ENCODE measurements at places on chromosomes 16 and 17.

DNA sequence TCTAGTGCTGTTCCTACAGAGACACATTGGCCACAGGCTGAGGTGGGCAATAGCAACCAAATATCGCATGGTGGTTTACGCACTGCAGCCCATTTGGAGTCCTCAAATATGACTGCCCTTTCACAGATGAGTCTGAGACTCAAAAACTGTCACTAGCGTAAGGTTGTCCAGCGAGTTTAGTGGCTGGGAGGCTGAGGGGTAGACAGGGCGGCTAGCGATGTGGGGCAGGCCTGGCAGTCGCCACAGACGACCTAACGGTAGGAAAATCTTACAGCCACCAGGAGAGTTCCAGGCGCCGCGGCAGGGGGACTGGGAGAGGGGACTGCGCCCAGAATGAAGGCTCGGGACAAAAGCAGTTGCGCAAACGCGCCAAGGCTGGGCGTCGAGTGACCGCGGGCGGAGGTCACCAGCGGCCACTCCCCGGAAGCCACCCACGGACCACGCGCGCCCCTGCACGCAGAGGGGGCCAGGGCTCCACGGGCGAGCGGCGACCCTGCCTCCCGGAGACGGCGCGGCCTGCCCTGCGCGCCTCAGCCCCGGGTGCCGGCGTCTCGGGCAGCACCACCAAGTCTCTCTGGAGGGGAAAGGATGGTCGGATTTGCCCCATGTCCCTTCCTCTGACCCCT lies 699 bp upstream of the MAP1LC3B start:
- no peak for DNase-seq

DNA sequence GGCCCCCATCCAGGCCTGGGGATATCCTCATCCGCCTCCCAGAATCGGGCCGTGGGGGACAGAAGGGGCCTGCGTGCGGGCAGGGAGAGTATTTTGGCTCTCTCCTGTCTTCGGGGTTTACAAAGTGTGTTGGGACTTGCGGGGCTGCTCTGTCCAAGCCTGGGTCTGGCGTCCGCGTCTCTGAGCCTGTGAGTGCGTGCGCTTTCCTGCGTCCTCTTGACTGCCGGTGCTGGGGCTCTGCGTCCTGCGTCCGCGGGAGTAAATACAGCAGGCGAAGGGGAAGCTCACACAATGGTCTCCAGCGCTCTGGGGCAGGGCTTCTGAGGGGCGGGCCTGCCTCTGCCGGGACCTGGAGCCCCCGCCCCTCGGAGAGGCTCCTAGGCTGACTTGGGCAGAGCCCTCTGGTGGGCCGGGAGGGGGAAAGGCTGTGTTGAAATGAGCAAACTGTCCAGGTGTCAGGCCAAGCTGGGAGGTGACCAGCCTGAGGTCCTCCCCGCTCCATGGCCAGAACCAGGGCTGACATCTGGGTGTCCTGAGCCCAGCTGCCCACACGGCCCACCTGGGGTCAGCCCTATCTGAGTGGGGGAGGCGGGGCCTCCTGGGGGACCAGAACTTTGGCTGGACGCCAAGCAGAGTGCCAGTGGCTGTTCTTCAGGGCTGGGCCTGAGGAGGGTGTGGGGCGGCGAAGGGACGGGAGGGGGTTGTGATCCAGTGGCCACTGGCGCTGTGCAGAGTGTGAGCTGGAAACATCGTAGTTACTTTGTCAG lies 233.6 kb downstream of the SEC14L1 start:
- DNase-seq: peak; percentile 78

DNA sequence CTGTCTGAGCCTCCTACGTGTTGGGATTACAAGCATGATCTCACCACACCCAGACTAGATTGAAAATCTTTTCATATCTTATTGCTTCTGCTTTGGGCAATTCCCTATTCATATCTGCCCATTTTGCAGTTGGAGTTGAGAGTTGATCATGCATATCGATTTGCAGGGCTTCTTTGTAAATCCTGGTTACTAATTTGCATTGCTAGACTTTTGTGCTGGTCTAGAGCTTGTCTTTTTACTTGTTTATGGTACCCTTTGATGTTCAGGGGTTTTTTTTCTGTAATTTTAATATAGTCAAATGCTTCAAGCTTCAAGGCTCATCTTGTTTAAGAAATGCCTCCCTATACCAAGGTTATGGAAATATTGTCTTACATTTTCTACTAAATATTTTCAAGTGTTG lies 23.5 kb upstream of the CMIP start:
- no peak for DNase-seq

- no peak for DNase-seq
Observed at GRCh38 chr17:8015236-8015956, 13.0 kb downstream of the GUCY2D start.

GRCh38 chr17:65323049-65323448 lies 185.9 kb downstream of the RGS9 start:
- no peak for DNase-seq

DNA sequence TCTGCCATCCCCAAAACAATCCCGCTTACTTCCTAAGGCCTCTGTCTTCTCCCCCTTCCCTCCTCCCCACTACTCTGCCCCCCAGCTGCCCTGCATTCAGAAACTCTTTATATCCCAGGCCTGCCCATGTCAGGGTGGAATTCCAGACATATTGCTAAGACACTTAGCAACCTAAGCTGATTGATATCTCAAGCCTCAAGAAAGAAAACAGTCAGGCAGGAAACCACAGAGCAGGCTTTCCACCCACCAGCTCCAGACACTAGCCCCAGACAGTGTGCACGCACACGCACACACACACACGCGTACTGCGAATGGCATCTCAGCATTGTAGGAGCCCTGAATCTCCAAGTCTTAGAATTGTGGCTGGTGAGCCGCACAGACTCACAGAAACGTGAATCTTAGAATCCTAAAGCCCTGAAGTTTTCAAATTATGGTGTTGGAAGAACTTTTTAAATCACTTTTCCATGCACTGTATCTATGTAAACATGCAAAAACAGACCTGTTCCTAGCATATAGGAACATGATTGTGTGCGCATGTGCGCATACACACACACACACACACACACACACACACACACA lies 8.8 kb upstream of the LPCAT2 start:
- peak; percentile 95 for DNase-seq

DNA sequence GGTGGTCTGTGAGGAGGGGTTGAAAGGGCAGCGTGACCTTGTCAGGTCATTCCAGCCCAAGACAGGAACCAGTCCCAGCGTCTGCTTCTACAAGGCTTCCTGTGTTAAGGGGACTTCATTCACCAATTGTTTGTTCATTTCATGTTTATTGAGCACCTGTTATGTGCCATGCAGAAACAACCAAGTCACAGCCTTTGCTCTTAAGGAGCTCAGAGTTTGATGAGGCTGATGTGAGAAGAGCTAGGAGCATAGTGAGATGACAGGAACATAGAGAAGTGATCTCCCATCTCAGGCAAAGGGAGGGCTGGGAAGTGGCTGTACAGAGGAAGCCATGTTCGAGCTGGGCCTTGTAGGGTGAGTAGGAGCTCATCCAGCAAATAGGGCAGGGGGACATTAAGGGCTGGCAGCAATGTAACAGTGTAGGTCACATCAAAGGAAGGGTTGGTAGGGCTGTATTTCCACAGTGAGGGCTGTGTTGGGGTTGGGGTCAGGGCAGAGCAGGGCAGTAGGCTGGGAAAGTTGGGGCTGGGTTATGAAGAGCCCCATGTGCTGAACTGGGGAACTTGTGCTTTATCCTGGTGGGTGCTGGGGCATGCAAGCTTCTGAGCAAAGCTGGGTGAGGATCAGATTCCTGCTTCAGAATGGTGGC lies 79.8 kb downstream of the ARHGAP23 start:
- DNase-seq: no peak

DNA sequence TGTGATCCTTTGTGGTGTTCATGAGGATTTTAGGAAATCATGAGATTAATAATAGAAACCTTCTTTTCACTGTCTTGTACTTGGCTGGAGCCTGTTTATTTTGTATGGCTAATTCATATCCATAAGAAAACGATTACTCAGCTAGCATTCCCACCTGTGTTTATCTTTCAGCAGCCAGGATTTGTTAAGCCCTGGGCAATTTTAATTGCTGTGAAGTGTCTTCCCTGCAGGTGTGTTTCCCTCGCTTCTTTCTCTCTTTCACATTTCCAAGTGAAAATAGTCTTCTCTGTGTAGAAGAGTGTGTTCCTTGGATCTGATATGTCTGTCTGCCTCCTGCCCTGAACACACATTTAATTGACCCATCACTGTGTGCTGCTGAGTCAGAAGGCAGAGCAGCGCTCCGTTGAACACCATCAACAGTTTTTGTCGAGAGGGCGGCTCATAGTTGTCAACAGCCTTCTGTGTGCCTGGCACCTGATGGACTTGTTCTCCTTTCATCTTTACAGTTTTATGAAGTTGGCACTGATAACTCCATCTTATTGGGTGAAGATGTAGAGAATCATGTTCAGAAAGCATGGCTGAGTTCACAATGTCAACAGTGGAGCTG lies 83.2 kb downstream of the SPECC1 start:
- DNase-seq: no peak

- DNase-seq: no peak
Observed at GRCh38 chr17:30380643-30381339, 2.1 kb downstream of the CPD start.

All from AG09319 (cell line).